ENCODE measurements at places on chromosomes 12 and 14.

- H3K36me3 ChIP-seq = no peaks in the 10 kb centered on the region
- H3K4me3 ChIP-seq = no peak overlapping the region
- H3K4me1 ChIP-seq = no peaks in the 10 kb centered on the region
- no peak overlapping the region for H3K27ac ChIP-seq
- peaks cover 45% of the 10 kb centered on the region for H3K27me3 ChIP-seq
Measured at GRCh38 chr12:100716945-100717732, 77.4 kb upstream of the ANO4 start.

DNA sequence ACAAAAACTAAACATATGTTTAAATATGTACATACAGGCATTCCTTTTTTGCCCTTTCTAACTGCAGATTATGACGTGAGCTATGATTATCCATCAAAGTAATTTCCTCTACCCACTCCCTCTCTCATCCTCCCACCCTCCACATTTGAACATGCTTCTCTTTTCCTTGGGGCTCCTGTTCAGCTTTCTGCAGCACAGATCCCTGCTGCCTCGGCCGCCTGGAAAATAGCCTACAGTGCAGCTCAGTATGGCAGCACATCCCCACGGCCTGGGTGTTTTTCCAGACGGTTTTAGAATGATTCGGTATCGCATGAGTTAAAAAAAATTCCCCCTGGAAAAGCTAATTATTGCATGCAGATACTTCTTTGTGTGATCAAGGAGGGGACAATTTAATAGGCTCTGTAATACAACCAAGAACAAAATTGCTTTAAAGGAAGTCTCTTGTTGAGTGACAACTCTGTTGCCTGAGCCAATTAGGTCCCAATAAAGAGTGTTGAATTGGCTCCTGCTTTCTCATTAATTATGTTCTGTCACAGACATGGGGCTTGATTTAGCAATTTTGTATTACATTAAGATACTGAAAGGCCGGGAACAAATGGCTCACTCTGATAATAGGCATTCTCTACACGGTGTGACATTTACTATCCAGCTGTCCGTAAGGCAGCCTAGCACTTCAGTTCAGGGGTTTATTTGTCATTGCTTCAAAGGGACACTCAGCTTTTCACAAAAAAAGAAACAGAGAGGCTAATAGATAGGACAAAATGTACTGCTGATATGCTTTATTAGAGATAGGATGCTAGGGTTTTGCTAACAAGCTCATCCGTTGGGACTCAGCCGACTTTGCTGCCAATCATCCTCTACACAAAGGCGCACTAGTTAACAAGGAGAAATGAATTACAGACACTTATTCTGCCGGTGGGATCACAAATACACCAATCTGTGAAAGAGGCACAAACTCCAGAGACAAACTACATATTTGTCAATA lies 285.8 kb upstream of the G2E3 start:
- H3K36me3 ChIP-seq = no peaks in the 10 kb centered on the region
- no peak for ATAC-seq

- no peak for ATAC-seq
- no peak overlapping the region for H3K27ac ChIP-seq
- peaks cover 4% of the 10 kb centered on the region for H3K4me1 ChIP-seq
Measured at GRCh38 chr14:102057480-102058114, 29.2 kb downstream of the HSP90AA1 start.

DNA sequence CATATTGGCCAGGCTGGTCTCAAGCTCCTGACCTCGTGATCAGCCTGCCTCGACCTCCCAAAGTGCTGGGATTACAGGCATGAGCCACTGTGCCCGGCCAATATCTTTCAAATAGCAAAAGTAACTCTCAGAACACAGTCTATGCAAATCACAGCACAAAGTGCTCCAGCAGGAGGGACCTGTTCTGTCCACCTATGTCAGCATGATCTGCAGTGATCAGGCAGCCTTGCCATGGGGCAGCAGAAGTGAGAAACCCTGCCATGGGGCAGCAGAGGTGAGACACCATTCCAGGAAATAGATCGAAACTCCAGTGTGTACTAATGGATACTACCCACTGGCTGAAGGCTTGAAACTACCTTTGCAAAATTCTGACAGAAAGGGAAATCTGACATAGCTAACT lies 78.5 kb upstream of the EIF5 start:
- ATAC-seq = no peak
- no peaks in the 10 kb centered on the region for H3K36me3 ChIP-seq
- H3K4me3 ChIP-seq = no peak overlapping the region
- H3K27ac ChIP-seq = no peak overlapping the region
- peaks cover 10% of the 10 kb centered on the region for H3K27me3 ChIP-seq

DNA sequence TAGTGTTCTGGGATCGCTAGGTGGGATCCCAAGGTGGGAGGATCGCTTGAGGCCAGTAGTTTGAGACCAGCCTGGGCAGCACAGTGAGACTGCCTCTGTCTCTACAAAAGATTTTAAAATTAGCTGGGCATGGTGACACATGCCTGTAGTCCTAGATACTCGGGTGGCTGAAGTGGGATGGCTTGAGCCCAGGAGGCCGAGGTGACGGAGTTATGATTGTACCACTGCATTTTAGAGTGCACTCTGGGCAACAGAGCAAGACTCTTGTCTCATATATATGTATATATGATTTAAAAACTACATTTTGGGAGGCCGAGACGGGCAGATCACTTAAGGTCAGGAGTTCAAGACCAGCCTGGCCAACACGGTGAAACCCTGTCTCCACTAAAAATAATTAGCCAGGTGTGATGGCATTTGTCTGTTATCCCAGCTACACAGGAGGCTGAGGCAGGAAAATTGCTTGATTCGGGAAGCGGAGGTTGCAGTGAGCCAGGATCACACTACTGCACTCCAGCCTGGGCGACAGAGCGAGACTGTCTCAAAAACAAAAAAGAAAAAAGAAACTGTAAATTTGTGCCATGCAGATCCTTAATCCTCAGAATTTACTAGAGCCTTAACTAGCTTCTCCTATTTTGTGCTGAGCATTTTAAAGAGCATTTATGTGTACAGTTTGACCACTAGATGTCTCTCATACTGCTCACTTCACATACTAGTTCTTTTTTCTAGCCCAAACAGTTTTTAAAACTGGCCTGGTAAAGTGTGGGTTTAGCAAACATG lies 114.8 kb downstream of the MON2 start:
- peaks cover 46% of the 10 kb centered on the region for H3K36me3 ChIP-seq
- H3K4me1 ChIP-seq = no peaks in the 10 kb centered on the region
- no peak overlapping the region for H3K4me3 ChIP-seq
- ATAC-seq = peak; percentile 47

DNA sequence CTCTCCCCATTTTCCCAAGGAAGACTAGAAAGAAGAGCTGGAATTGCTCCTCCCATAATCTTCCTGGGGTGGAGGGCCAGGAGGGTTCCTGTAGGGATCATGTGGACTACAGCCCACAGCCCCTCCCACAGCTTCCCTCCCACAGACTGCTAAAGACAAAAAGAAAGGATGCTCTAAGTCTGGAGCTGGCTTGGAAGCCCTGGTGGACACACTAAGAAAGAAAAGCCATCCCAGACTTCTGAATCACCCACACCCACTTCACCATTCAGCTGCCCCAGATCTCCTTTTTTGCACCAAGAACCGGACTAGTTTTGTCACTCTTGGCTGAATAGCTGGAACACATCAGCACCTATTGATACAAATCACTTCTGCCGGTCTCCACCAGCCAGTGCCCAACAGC lies 56.8 kb upstream of the PLXNC1 start:
- no peaks in the 10 kb centered on the region for H3K4me1 ChIP-seq
- no peak overlapping the region for H3K4me3 ChIP-seq
- no peak for ATAC-seq
- H3K36me3 ChIP-seq = no peaks in the 10 kb centered on the region

DNA sequence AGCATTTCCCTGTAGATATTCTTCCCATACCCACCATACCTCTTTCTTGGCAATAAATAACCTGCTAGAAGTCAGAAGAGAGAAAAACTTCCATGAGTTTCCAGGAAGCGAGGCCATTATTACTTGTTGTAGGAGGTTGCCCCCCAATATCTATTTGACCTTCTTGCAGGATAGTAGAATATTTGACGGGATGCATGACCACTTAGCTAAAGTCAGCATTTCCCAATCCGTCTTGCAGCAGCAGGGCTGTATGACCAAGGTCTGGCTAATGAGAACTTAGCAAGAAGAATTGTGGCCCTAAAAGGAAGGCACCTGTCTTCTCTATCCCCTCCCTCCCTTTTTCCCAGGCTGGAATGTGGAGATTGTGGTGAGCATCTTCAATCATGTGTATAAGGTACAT lies 51.5 kb downstream of the NINJ2 start:
- H3K4me1 ChIP-seq = peaks cover 27% of the 10 kb centered on the region
- H3K36me3 ChIP-seq = no peaks in the 10 kb centered on the region
- no peak for ATAC-seq
- H3K4me3 ChIP-seq = peak overlapping the region; percentile 63

GRCh38 chr12:105256011-105256410 lies 20.0 kb upstream of the APPL2 start:
- no peaks in the 10 kb centered on the region for H3K36me3 ChIP-seq
- no peaks in the 10 kb centered on the region for H3K4me1 ChIP-seq
- no peak for ATAC-seq
- H3K4me3 ChIP-seq = no peak overlapping the region

- no peaks in the 10 kb centered on the region for H3K4me1 ChIP-seq
- no peak overlapping the region for H3K4me3 ChIP-seq
Measured at GRCh38 chr12:3332188-3332587, 158.8 kb upstream of the PRMT8 start.

DNA sequence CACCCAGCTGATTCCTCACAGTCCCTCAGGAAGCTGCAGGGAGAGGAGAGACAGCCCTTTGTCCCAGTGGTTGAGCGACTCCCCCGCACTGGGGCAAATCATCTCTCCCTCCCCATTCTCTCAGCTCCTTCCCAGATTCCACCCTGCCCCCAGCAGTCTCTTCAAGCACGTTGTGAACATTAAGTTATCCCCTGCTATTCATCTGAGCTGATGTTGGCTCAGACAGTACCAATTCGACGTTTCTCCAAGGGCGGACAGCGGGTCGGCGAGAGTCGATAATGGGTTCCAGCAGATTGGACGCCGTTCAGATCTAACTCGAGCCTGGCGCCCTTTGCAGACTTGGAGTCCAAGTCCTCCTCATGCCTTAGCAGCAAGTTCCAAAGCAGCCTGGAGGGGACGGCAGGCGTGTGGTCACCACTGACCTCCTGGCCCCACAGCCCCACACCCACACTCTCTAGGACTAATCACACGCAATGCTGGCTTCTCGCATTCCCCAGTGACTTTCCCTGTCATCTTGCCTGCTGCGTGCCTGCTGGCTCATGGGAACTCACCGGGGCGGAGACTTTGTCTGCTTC lies 245.9 kb downstream of the CHST11 start:
- H3K4me3 ChIP-seq = no peak overlapping the region
- peaks cover 11% of the 10 kb centered on the region for H3K36me3 ChIP-seq
- peaks cover 35% of the 10 kb centered on the region for H3K4me1 ChIP-seq
- H3K27ac ChIP-seq = no peak overlapping the region

- no peak overlapping the region for H3K4me3 ChIP-seq
- H3K27ac ChIP-seq = no peak overlapping the region
- H3K27me3 ChIP-seq = no peaks in the 10 kb centered on the region
- H3K36me3 ChIP-seq = no peaks in the 10 kb centered on the region
- ATAC-seq = no peak
Measured at GRCh38 chr12:12676605-12677004, 19.4 kb downstream of the GPR19 start.

DNA sequence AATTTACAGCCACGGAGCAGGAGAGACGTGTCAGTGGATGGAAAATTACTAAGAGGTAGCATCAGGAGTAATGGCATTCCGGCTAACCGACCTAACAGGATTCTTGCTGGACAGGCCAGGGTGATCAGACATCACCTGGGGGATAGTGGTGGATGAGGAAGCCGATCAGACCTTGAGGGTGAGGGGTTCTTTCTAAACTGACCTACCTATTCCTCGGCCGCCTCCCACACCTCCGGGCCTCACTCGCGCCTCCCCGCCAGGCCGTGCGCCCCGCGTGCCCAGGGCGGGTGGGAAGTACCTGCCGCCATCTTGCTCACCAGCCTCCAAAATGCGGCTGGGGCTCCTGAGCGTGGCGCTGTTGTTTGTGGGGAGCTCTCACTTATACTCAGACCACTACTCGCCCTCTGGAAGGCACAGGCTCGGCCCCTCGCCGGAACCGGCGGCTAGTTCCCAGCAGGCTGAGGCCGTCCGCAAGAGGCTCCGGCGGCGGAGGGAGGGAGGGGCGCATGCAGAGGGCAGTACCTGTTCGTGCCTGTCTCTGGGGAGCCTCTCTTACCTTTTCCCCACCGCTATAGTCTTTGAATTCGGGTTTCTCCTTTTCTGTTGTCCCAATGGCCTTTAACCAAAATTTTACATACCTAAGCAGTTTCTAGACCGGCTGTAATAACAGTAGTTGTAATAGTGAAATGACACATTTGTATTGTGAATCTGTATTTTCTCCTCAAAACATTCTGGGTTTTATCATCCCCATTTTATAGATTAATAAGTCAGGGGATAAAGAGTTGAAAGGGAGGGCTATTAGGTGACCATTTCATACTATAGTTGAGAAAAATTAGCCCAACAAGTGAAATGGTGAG lies at the start of gene TMPRSS12:
Gene TMPRSS12, plus strand, starts transcription at position 290 of the 857 bp plus-strand sequence. Its CDS starts 39 bp downstream, at position 329.
- peaks cover 5% of the 10 kb centered on the region for H3K27me3 ChIP-seq
- no peak within 1 kb of the TSS for H3K4me3 ChIP-seq
- H3K27ac ChIP-seq = no peak within 1 kb of the TSS
- no peaks in the 10 kb centered on the region for H3K36me3 ChIP-seq
- ATAC-seq = no peak

DNA sequence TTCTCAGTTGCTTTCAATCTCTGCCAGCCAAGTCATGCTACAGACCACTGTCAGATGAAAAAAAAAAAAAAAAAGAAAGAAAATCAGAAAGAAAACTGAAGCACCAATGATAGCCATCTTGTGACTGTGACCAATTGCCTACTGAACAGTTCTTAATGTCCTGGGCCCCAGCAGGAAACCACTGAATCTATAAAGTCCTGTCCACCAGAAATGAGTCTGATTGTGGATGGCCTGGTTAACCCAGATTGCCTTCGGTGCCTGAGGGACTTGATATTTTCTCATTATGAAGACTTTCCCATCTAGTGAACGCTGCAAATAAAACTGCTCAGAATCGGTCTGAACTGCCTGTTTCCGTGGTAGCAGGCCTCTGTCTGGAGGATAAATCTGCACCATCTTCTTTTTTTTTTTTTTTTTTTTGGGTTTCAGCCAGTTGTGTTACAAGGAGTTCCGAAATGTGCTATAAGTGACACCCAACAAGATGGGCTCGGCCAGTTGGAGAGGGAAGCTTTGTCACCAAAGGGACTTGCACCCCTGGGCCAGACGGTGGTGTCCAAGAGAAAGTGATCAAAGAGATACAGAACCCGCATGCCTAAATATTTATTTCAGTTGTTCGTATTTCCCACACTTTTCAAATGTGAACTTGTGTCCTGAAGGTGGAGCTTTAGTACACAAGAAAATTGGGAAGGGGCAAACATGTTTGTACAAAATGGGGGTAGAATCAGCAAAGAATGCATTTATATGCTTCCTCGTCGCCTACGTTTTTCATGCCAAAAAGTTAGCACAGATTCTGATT lies 3.0 kb upstream of the PLXNC1 start:
- no peak for ATAC-seq
- no peaks in the 10 kb centered on the region for H3K27me3 ChIP-seq
- no peak overlapping the region for H3K27ac ChIP-seq

GRCh38 chr12:115223991-115224390 lies 540.0 kb upstream of the TBX3 start:
- no peaks in the 10 kb centered on the region for H3K27me3 ChIP-seq
- no peak overlapping the region for H3K4me3 ChIP-seq
- H3K27ac ChIP-seq = no peak overlapping the region
- no peak for ATAC-seq
